Stimulated activated CD4-positive, alpha-beta T cell treated with anti-CD3 and anti-CD28 coated beads, Interleukin-2, amount 100 ng/mL, for 48 hours (primary cell): ENCODE measurements at places on chromosomes 2 and 18.

GRCh38 chr2:226398580-226398979 is 401.0 kb downstream of the IRS1 start:
- no peak for DNase-seq

DNA sequence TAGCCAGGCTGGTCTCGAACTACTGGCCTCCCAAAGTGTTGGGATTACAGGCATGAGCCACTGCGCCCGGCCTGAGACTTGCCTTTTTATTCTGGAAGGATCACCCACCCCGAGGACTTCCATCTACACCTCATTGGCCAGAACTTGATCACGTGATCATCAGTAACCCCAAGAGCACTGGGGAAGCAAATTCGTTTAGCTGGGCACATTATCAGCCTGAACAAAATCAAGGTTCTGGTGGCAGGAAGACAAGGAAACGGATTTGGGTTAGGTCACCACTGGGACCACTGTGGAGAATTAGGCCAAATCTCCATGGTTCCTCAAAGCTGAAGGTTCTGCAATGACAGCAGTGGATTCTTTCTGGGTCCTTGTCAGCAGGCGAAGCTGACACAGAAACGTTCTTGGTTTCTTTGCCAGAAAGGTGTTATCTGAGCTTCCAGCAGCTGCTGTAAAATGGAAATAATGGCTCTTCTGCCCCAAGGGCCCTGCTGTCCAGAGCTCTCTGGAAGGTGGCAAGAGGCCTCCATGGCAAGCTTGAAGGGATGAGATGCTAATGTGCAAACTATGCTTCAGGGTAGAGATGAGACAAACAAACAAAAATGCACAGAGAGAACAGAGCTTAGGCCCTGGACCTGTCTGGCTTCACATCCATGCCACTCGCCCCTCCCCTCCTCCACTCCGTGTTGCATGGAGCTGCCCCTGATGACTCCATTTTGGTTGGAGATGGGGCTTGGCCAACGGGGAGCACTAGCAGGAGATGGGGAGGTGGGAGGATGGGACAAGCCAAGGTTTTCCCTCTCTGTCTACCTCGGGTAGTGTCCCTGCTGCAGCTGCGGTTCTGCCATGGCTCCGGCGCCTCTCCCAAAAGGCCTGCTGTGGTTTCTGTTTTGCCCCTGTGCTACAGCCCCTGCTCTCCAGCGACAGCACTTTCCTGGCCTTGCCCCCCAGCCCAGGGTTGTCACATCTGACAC is 28.4 kb downstream of the TMEM177 start:
- no peak for DNase-seq

DNA sequence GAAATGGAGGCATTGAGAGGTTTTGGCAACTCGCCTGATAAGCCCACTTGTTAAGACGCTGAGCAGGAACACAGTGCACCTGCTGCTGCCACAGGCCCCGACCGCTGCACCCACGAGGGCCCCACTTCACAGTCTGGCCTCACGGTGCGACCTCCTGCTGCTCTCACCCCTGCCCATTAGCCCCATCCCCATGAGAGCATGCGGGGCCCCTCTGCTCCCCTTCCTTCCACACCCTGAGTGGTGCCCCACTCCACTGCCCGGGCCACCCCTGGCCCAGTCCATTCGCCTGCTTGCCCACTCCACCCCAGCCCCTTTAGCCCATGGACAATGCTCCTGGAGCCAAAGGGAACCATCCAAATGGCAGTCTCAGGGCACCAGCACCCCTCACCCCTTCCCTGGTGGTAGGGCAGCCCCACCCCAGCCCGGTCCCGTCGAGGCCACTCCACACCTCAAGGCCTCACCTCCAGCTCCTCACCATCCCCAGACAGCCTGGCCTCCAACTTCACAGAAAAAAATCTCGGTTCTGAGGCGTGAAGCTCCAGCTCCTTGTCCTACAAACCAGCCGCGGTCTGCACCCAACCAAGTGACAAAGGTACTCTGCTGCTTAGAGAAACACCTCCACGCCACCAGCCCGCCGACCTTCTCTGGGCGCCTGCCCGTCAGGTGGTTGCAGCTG is 6.7 kb upstream of the GPR55 start:
- no peak for DNase-seq

DNA sequence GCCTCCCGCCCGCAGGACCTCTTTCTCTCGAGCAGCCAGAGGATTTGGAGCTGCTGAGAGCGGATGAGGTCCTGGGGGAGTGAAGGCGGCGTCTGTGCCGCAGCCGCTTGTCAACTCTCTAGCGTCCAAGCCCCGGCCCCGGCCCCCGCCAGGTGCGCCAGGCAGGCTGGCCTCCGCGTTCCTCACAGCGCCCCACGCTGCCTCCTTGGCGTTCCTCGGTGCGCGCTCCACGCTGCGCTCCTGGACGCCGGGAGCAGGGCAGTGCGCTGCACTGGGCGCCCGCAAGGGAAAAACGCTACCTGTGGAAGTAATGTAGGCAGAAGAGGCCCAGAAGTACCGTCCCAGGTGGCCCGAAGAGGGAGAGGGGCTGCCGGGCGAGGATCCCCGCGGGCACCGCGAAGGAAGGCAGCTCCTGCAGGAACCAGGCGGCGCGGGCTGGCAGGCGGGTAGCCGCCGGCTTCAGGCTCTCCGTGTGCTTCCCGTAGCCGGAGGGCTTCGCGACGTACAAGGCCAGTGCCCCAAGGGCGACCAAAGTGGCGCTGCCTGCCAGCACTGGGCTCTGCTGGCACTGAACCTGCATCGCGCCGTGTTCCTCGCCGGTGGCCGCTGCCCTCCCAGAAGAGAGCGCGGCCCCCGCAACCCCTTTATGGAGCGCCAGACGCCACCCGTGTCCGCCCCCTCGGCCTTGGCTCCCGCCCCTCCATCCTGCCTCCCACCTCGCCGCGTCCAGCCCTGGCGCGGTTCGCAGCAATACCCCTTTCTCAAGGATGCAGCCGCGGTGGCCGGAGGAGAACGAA is at the start of gene SRD5A2:
SRD5A2 (minus strand) TSS at position 618 of the 797 bp plus-strand sequence; CDS start at position 580, 38 bp downstream.
- no peak for DNase-seq

DNA sequence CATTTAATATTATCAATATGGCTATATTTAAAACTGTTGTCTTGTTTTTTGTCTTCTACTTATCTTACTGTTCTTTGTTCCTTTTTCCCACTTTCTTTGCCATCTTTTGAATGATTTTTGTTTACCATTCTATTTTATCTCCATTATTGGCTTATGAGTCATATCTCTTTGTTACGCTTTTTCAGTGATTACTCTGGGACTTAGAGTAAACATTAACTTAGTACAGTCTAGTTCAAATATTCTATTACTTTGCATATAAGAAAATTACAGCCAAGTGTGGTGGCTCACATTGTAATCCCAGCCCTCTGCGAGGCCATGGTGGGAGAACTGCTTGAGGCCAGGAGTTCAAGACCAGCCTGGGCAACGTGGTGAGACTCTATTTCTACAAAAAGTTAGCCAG is 26.1 kb downstream of the ADCY3 start:
- DNase-seq = no peak
